ENCODE measurements at places on chromosomes 12 and 14.

DNA sequence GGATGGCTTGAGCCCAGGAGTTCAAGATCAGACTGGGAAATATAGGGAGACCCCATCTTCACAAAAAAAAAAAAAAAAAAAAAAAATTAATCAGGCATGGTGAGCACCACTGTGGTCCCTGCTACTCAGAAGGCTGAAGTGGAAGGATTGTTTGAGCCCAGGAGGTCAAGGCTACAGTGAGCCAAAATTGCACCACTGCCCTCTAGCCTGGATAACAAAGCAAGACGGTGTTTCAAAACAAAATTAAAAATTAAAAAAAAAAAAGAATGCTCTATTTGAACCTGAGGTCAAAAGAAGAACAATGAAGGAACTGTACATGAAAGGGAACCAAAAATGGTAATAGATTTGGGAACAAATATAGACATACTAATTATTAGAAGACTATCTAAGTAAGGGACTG is 40.4 kb downstream of the BMP4 start:
- DNase-seq: no peak

GRCh38 chr12:114895827-114896226 is 211.9 kb upstream of the TBX3 start:
- no peak for DNase-seq

DNA sequence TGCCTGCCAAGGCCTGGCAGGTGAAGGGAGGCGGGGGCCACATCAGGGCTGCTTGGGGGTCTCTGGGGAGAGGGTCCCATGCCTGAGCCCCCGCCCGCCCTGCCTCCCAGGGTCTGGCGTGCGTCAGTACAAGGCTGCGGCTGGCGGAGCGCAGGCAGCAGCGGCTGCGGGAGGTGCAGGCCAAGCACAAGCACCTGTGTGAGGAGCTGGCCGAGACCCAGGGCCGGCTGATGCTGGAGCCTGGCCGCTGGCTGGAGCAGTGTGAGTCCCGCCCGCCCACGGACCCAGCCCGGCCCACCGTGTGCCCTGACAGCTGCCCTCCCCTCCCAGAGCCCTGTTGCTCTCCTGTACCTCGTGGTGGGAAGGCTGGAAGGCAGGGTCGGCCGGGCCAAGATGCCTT is 40.7 kb downstream of the KIF26A start:
- no peak for DNase-seq

DNA sequence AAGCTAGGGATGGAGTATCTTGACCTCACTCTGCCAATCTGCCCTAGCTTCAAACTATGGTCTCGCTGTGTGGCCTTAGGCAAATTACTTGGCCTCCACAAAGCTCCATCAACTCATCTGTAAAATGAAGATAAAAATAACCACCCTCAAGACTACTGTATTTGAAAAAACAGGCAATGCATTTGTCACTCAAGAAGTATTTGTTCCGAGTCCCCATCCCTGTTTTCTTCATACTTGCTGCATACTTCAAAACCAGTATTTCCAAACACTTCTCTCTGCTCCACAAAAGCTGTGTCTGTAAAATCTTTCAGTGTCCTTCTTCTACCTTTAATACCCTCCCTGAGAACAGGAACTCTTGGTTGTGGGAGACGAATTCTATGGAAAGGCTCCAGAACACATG is 47.9 kb downstream of the GTF2A1 start:
- DNase-seq: no peak

DNA sequence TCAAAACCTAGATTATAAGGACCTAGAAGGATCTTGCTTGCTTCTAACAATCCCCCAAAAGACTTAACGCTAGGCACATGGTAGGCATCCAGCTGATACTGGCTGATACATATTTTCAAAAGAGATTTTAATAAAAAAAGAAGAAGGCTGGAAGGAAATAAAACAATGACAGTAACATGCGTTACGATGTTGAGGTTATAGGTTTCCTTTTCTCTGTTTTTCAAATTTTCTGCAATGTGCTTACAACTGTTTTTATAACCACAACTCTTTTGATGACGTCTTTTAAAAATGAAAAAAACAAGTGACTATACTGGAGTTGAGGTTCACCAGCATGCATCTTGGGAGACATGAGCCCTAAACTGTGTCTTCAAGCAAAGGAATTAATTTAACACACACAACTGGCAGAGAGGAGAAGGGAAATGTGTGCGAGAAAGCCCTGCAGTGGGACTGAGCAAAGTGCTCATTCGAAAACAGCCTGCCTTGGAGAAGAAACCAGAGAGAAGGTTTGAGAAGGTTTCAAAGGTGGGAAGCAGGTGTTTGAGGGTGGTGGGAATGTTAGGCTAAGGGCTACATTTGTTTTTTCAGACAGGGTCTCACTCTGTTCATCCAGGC is 80.4 kb downstream of the DUSP16 start:
- no peak for DNase-seq

DNA sequence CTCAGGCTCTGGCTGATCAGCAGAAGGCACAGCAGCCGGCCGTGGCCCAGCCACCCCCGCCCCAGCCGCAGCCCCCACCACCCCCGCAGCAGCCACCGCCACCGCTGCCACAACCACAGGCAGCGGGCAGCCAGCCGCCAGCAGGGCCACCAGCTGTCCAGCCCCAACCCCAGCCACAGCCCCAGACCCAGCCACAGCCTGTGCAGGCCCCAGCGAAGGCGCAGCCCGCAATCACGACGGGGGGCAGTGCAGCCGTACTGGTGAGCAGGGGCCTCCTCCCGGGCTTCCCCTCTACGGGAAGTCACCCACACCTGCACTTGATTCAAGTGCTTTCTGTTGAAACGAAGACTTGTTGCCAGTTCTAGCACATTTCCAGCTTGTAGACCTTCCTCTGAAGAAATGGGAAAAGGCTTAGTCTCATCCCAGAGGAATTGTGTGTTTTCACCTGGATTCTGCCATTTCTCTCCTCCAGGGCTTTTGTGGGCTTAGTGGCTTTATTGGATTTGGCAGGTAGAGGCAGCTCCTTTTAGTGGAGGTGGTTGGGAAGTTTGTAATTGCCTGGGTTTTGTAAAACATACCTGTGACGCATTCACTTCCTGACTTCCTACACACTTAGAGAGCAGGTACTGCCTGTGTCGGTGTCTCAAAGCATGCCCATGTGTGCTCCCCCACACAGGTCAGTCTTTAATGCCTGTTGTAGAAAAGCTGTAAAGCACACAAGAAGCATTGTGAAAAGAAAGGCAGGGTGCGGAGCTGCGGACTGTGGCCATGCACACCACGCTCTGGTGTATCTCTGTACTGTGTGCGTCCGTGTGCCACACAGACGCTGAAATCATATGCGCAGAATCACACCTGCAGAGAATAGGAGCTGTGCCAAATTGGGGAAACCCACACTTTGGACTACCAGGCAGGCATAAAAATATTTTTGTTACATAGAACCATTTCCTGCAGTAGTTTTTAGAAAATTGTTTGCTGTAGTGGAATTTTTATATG is 90.5 kb downstream of the DDX51 start:
- DNase-seq: no peak

- DNase-seq: no peak
Observed at GRCh38 chr12:3838076-3838475, 35.1 kb downstream of the PARP11 start.

- DNase-seq: no peak
Observed at GRCh38 chr12:91388573-91388972, 206.0 kb upstream of the DCN start.

- no peak for DNase-seq
Observed at GRCh38 chr12:68157380-68157779, 2.2 kb downstream of the IFNG start.

- DNase-seq: no peak
Observed at GRCh38 chr12:97948591-97948990, 486.0 kb downstream of the RMST start.

DNA sequence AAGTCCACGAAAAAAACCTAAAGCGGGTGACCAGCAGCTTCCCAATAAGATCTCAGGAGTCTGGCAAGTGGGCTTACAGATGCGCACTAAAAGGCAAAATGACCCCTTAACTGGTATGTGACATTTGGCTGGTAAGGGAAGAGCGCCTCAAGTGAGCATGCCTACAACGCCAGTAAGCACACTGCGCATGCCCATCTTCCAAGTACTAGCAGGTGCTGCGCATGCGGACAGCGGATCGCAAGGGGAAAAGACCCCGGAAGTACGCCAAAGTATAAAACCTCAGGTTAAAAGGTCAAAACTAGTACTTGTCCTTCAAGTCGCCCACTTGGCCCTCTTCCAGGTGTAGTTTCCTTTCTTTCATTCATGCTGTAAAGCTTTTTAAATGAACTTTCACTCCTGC is 518.5 kb upstream of the MDGA2 start:
- no peak for DNase-seq

GRCh38 chr12:83404521-83404920 is 717.8 kb downstream of the TMTC2 start:
- no peak for DNase-seq

GRCh38 chr12:101775816-101776215 is 36.6 kb upstream of the SYCP3 start:
- no peak for DNase-seq

DNA sequence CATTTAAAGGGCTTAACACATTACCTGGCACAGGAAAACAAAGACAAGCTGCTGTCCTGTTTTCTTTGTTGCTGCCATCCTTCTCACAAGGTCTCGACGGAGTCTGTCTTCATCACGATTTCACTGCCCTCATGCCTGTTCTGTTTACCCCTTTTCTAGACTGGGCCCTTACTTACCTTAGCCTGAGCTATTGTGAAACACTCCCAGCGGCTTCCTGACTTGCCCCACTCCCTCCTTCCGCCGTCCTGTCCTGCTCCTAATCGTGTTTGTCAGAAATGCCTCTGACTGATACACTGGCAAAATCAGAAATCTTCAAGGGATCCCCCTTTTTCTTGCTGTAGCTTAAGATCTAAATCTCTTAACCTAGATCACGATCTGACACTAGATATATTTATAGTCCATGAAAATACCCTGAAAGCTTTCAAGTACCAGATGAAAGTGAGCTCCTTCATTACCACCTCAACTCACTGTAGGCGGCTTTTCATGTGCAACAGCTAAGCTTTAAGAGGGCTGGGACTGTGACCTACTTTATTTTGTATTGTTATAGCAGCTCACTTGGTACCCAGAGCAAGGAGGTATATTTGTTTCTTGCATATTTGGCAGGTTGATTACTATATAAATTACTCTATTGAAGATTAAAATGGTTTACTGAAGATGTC is 32.1 kb downstream of the TECPR2 start:
- no peak for DNase-seq

DNA sequence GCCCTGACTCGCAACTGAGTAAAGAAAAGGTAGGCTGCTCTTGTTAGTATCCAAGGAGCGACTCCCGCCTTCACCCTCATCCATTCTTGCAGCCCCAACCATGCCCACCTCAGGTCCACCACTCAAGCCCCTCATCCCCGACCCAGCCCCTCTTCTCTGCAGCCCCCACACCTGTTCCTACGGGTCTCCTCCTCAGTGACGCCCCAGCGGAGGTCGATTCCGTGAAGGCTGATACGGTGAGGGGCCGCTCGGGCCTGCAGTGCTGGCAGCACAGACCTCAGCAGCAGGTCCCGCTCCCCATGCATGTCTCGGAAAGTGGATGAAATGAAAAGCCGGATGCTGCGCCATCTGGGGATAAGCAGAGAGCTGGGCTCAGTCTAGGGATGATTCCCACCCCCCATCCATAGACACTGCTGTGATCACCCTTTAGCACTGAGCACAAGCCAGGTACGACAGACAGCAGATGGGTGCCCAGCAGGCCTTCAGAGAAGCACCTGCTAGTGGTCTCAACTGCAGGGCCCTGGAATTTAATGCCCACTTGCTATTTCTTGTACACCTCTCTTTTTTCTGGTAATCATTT is 26.9 kb downstream of the TEP1 start:
- DNase-seq: no peak

- no peak for DNase-seq
Observed at GRCh38 chr12:97229004-97229403, 233.6 kb upstream of the RMST start.

- DNase-seq: peak; percentile 22
Observed at GRCh38 chr14:23294734-23295561, 7.7 kb downstream of the PPP1R3E start.

- DNase-seq: no peak
Observed at GRCh38 chr14:100140452-100141078, 18.9 kb downstream of the DEGS2 start.

- no peak for DNase-seq
Observed at GRCh38 chr12:116659771-116660481, 77.9 kb downstream of the SPRING1 start.

- DNase-seq: no peak
Observed at GRCh38 chr12:107035733-107036132, 48.8 kb upstream of the MTERF2 start.

GRCh38 chr12:54294152-54294952 is 6.5 kb downstream of the NFE2 start:
- DNase-seq: no peak

GRCh38 chr12:16282081-16282480 is 4.6 kb upstream of the SLC15A5 start:
- DNase-seq: no peak

GRCh38 chr12:68393417-68393816 is 61.3 kb upstream of the MDM1 start:
- no peak for DNase-seq

DNA sequence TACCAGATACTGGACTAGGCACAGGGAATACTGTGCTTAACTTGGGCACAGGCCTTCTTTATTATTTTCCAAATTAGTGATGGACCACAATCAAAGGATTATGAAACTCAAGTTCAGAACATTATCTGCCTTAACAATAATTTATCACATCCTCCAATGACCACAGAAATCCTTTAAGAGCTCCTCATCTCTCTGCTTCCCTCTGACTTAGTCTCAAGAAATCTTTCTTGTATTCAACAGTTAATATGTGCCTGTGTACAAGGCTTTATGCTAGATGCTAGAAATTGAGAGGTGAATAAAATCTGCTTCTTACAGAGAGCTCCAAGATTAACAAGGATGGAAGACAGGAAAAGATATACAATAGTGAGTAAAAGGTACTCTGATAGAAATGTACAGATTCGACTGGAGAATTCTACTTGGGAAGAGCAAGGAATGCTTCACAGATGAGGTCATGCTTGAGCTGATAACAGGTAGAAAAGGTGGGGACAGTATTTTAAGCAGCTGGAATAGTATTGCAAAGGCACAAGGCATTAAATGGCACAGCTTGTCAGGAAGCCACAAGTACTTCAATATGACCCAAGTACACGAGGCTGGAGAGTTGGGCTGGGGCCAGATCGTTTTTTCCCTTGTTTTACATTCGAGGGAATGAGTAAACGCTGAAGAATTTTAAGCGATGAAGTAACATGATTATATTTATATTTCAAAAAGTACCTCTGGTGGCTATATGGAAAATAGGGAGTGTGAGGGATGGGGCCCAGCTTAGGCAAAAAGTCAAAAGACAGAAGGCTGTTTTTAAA is 55.1 kb upstream of the ARID2 start:
- no peak for DNase-seq

Data from stimulated activated CD4-positive, alpha-beta T cell treated with anti-CD3 and anti-CD28 coated beads, TNF-alpha, amount 100 ng/mL, for 1 hour (primary cell).